SK-N-DZ (cell line): ENCODE measurements at places on chromosomes 3 and 15.

- DNase-seq: no peak
These were observed 36.8 kb upstream of the CNTN3 start for GRCh38 chr3:74651292-74651691.

- DNase-seq: no peak
These were observed 5.6 kb downstream of the IGDCC3 start for GRCh38 chr15:65371976-65372786.

- no peak for DNase-seq
These were observed 409.2 kb downstream of the DIPK2A start for GRCh38 chr3:144380849-144381248.

DNA sequence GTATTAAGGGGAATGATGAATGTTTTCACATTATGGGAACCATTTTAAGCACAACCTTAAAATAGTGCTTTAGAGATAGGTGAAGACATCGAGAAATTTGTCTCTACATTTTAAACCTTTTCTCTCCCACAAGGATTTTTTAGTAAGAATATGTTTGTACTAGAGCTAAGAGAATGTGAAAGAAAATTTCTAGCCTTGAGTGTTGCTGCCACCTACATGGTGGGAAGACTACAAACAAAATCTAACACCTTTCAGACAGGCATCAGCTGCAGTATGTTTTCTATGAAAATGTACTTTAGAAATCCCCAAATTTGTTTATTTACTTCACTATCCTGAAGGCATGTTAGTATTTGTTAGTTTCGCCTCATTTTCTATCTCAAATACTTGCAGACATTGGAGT lies 247.4 kb downstream of the WDR72 start:
- DNase-seq: no peak

- no peak for DNase-seq
These were observed 376.8 kb upstream of the THBS1 start for GRCh38 chr15:39204031-39204430.

- peak; percentile 35 for DNase-seq
These were observed 58.6 kb upstream of the SLITRK3 start for GRCh38 chr3:165254812-165255211.

DNA sequence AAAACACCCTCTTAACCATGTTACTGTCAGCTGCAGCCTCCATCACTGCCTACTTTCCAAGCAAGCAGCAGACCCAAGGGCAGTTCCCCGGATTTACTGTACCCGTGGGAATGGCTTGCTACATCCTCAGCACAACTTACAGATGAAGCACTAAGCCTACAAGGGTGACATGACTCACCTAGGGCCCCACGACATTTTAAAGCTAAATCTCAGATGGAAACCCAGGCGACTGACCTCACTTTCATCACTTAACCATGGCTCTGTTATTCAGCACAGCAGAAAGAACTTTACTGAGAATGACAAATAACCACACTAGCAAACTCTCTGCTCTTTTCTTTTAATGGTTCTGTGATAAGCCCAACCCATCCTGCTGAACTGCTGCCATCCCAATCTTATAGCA lies 65.6 kb downstream of the SUMF1 start:
- no peak for DNase-seq

DNA sequence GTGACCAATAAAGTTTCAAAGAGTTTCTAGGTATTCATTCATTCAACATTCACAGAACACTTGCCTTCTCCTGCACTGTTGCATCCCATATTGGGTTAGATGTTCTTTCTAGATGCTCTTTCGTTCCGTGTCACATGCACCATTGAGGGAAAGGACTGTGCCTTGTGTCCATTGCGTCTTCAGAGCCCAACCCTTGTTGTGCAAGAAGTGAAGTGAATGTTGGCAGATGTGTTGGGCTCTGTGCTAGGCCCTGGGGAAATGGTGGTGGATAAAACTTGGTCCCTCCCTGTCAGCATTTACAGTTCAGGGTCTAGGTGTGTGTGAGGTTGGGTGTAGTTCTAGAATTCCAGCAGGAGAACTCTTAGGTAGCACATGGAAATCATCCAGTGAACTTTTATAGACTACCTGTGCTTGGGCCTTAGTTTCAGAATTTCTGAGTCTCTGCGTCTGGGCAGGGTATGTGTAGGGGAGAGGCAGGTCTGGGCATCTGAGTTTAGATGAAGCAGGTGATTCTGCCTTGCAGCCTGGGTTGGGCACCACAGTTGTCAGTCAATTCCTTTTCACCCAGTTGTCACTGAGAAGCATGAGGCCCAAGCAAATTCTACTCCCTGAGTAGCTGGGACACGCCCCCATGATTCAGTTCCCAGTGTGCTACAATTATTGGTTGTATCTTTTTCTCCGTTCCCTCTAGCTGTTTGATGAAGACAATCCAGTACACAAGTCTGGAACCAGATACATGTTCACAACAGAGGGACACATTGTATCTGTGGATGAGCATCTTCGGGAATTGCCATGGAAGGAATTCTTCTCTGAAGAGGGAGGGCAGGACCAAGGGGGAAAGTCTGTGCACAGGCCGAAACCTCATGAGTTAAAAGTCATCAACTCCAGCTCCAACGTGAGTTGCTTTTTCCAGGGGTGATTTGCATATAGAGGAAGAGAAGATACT lies 25.4 kb downstream of the EDEM1 start:
- DNase-seq: no peak

DNA sequence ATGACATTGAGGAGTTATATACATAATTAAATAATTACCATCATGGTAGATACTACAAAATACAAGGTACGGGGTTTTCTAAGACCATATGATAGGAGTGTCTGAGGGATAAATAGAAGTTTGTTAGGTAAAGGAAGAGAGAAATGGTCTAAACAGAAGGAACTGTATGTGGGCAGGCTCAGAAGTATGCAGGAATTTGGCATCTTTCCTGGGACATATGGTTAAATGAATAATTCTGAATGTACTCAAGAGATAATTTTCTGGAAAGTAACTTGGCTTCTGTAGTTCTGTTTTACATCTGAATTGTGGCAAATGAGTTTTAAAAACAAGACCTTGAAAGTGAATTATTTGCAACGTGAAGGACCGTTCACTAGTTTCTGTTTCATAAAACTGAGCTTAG lies 17.5 kb downstream of the LMCD1 start:
- no peak for DNase-seq

DNA sequence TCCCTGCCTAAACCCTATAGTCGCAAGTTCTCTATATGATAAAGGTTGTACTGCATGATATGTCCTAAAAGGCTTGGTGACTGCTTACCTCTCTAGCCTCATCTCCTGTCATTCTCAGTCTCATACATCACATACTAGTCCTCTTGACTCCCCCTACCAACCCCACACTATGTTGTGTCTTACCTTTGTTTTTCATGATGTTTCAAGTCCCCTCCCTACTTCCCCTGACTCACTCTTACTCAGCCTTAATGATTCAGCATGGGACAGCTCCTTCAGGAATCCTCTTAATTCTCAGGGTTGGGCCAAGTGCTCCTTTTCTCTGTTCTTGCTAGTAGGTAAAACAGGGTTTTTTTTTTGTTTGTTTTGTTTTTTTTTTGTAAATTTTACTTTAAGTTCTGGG lies 49.6 kb downstream of the SLMAP start:
- no peak for DNase-seq

- no peak for DNase-seq
These were observed 56.3 kb downstream of the HMG20A start for GRCh38 chr15:77476995-77477394.

- DNase-seq: no peak
These were observed 95.9 kb downstream of the FAM43A start for GRCh38 chr3:194781617-194782016.

DNA sequence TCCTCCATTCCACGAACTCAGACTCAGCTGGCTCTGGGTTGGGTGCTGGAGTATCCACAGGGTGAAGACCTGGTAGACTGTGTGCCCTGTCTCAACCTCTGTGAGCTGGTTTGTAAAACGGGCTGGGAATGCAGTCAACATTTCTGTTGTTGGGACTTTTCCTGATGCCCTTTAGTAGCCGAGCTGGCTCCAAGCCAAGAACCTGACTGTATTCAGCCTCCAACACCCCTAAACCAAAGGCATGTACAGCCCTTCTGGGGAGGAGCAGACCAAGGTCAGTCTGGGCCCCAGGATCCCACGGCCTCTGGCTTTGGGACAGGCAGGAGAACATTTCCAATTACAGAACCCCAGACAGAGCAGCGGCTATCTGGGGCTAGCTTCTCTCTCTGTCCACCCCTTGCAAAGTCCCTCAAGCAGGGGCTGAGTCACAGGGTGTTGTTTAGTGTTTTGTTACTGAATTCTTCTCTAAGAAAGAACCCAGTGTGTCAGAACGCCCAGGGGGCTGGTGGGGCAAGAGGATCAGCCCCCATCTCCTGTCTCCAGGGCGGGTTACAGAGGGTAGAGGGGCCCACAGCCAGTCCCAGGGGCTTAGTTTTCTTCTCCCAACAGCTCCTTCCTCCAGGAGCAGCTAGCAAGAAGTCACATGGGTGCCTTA lies 56.8 kb upstream of the SLC6A6 start:
- no peak for DNase-seq

- no peak for DNase-seq
These were observed 189.6 kb downstream of the ARRDC4 start for GRCh38 chr15:98150084-98150483.

- no peak for DNase-seq
These were observed 14.2 kb downstream of the THRB start for GRCh38 chr3:24480497-24480896.

DNA sequence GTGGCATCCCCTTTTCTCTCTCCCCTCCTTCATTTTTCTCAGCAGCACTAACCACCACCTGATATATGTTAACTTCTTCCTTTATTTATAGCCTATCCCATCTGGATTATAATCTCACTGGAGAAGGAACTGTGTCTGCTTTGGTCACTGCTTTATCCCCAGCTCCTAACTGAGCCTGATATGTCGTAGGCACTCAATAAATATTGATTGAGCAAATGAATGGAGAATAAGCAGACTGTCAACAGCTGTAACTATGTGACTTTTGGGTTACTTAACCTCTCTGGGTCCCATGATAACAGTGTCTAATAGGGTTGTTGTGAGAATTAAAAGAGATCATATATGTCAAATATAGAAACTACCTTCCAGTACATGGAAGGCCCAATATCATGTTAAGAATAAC lies 127.9 kb downstream of the MECOM start:
- DNase-seq: no peak

DNA sequence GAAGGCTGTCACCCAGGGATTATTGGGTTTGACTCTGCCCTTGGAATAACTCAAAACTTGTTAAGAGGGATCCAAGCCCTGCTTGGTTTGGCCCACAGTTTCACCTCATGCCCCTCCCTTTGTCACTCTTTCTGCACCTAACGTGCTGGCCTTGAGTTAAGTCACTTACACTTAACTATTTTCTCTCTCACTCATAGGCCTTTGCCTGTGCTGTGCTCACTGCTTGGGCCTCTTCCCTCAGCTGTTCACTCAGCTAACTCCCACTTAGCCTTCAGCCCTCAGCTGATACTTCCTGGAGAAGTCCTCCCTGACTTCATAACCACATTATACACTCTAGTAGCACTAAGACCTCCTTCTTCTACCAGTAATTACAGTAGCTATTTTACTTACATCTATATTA lies 133.3 kb downstream of the CMSS1 start:
- DNase-seq: no peak

DNA sequence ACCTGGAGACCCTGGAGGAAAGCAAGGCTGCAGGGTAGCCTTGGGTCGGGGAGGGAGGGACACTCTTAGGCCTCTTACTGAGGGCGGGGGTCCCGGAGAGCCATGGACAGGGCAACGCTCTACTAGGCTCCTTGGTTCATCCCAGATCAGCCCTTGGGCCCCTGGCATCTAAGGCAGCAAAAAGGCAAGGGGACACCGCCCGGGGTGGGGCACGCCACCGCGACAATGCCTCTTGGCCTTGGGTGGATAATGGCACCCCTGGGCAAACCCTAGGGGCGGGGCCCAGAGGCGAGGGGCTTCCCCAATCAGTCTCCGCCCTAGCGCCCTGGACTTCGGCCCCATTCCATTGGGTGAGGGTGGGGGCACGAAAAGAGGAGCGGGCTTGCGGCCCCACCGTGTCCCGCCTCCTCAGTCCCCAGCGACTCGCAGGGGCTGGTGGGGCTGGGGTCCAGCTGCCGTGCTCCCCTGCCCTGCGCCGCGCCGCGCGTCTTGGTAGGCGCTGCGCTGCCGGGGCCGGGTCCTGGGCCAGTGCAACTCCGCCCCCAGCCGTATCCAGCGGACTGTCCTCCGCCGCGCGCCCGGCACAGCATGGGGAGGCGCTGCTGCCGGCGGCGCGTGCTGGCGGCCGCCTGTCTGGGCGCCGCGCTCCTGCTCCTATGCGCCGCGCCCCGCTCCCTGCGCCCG lies at the start of gene CHST13:
Gene CHST13 (plus strand): TSS at position 411 of the 684 bp plus-strand sequence. CDS start 178 bp downstream, at position 589.
- DNase-seq: peak; percentile 54

DNA sequence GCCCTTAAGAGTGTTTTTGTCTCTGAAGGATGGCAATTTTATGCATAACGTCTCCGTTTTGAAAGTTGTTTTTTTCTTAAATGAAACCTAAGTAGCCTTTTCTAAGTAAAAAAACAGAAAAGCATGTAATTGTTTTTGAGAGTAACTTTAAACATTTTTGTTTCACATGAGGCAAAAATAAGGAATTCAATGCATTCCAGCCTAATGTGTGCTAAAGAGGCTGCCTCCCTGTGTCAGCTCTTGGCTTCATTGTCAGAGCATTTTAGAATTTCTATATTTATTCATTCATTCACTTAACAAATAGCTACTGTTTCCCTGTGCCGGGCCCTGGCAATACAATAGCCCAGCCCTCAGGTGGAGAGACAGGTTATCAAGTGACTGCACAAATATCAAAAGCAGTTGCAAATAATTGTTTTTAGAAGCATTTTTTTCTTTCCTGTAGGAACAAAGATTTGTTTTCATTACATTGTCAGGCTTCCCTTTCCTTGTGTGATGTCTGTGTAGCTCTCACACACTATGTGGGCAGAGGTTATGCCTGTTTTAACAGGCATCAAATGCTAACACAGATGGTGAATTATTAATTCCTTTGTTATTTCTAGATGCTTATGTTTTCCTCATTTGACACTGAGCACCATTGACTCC lies 81.9 kb downstream of the CCK start:
- no peak for DNase-seq

DNA sequence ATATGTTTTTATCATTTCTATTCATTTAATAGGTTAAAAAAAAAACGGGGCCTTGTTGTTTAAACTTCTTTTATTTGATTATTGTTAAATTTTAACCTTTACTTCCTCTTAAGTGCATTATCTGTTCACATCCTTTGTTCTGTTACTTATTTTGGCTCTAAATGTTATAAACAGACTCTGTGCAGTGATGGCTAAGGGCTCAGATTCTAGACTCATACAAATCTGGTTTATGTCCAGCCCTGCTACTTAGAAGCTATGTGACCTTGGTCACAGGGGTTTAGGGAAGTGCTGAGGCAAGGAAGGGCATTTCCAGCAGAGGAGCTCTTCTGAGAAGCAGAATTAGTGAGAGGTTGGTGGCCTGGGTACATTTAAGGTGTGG lies 55.3 kb upstream of the VILL start:
- no peak for DNase-seq
